CD4-positive, alpha-beta T cell treated with Interleukin-15 for 1 hour (primary cell): ENCODE measurements at places on chromosomes 3 and 15.
A peak's percentile ranks its signal among the peaks of the same experiment; 100 is the strongest.

GRCh38 chr3:177245250-177245649 is 48.0 kb upstream of the TBL1XR1 start:
- DNase-seq = no peak

- DNase-seq = no peak
Measured at GRCh38 chr3:133955892-133956291, 60.2 kb upstream of the RAB6B start.

DNA sequence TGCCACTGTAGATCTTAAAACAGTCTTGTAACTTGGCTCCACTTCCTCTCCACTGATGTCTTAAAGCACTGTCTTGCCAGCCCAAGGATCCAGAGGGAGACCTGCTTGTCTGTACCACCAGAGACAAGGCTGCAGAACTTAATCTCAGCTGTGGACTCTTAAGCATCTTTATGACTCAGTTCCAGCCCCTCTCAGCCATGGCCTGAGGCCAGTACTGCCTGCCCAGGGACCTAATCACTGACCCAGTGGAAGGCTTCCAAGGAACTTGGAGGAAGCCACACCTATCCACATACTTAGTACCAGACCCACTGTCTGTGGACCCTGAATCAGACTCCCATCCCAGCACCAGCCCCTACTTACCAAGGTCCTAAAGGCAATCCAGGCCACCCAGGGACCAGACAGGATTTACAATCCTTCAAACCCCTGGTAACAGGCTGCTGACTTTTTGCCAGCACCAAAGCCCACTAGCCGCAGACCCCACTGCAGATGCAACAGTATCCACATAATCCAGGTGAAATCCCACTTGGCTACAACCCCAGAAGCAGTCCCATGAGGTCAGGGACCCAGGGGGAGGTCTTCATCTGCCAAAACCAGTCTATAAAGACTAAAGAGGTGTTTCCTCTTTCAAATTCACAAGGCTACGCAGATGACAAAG is 41.9 kb upstream of the PRR20G start:
- DNase-seq = no peak

DNA sequence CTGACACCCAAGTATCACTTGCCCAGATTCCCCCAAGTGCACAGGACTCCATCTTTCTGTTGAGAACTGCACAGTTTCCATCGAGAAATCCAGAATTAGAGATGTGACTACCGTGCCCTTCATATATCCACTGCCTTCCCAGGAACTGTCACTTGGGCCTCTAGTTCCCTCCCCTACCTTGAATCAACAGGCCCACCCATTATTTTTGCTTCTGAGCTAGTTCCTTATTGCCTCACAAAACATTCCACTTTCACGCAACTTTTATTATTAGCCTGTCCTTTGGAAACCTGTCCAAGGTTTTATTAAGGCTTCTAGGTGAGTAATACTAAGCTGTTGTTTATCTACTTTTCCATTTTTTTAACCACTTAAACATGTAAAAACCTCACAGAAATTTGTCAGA is 17.1 kb upstream of the SLC30A4 start:
- DNase-seq = no peak

DNA sequence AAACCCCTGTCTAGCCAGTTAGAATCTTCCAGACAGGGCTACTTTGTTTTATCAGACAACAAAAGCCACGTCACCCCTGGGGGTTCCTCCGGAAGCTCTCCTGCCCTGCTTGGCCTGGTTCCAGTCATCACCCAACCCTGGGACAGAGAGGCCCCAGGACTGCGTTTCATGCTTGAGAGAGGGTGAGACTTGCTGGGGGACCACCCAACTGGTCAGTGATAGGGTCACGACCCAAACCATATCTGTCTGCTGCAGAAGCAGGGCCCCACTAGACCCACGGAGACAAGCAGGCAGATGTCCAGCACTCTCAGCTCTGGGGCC is 1.2 kb downstream of the NT5DC2 start:
- DNase-seq = peak; percentile 47

GRCh38 chr15:97463696-97464095 is 496.8 kb upstream of the ARRDC4 start:
- DNase-seq = no peak

DNA sequence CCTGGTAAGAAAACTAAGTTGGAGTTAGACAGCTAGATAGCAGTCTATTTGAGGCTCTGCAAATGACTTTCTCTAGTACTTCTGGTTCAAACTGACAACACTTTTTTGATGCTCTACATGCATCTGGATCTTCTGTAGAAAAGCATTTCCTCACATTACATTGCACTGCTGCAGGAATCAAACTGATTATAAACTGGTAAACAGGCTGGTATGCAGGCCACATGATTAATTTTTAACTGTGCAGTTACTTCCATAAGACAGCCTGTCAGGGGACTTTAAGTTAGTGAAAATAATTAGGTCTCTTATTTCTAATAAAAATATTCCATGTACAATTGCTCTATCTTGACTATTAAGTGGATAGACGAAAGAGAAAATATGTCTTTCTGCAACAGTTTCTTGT is 550.0 kb upstream of the ALCAM start:
- no peak for DNase-seq

- DNase-seq = no peak
Measured at GRCh38 chr15:100348578-100348977, 6.8 kb upstream of the ADAMTS17 start.

GRCh38 chr15:38260077-38260476 is 7.4 kb downstream of the SPRED1 start:
- no peak for DNase-seq

GRCh38 chr3:38579551-38580449 is 69.7 kb downstream of the SCN5A start:
- DNase-seq = no peak

DNA sequence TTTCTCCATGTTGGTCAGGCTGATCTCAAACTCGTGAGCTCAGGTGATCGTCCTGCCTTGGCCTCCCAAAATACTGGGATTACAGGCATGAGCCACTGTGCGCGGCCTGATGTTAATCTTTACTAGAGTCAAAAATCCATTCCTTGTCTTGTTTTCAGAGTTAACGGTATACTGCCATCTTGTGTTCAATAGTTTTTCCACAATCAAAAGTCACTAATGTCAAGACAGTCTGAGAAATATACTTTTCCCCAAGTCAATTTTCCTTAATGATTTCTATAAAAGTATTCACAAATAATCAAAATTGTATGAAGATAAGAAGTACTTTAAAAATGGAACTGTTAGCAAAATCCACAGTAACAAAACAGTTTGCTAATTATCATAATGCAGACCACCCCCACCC is 8.5 kb downstream of the CRBN start:
- DNase-seq = no peak

- no peak for DNase-seq
Measured at GRCh38 chr15:27336676-27337075, 365.7 kb downstream of the GABRG3 start.

- DNase-seq = no peak
Measured at GRCh38 chr3:72582211-72582878, 265.9 kb downstream of the SHQ1 start.

DNA sequence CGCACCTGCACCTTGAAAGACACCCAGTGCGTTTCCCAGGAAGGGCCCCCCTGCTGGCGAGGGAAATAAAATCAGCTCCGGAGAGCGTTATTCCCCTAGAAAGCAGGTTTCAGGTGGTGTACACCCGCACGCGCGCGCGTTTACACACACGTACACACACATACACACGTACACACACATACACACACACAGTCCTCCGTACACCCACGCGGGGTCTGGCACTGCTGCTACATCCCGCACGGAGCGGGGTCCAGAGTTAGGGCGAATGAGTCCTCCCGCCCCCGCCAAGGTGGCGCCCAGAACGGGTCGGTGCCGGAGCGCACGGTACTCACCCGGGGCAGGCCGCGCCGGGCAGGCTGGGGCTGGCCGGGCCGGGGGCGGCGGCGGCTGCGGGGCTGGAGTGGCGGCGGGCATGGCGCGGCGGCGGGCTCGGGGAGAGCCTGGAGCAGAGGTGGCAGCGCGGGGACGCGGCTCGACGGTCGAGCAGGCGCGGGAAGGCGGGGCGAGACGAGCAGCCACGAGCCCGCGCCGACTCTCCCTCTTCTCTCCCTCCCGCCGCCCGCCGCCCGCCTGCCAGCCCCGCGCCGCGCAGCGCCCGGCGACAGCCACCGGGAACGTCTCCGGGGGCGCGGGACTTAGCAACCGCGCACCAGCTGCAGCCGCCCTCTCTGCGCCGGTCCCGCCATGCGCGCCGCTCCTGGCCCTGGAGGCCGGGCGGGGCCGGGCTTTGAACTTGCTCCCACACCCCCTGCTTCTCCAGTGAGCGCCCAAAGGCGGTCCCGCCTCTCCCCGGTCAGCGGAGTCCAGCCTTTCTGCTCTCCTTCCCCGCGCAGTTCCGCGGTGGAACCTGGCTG is at the start of gene DCLK3:
Gene DCLK3, minus strand, starts transcription at position 704 of the 854 bp plus-strand sequence. Its CDS starts 290 bp downstream, at position 414.
- no peak for DNase-seq

DNA sequence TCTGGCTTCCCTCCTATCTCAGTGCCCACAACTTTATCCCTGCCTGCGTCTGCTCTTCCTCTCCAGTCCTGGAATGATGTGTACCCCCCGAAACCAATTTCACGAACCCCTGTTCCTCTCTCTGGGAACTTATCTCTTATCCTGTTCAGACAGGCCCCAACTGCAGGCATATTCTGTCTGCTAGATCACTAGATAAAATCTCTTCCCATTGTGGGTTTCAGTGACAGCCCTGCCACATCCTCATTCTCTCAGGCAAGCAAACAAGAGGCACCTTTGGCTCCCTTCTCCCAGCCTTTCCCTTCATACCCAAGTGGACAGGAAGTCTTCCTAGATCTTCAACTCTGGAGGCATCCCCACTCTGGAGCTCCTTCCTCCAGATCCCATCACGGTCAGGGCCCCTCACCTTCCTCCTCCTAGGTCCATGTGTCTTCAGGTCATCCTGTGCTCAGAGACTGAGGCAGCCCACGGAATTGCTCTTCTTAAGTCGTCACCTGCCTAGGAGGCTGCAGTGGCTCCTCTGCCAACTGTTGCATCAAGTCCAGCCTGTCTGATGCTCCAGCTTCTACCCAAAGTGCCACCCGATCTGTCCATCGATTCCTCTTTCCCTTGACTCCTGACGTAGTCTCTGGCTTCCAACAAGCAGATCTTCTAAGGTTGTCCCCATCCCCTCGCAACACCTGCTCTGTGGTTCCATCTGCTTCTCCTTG is 190.8 kb downstream of the SLCO3A1 start:
- DNase-seq = no peak

GRCh38 chr3:23926736-23927135 is 9.8 kb downstream of the RPL15 start:
- DNase-seq = no peak

GRCh38 chr3:197718891-197719290 is 17.8 kb downstream of the RUBCN start:
- DNase-seq = no peak

DNA sequence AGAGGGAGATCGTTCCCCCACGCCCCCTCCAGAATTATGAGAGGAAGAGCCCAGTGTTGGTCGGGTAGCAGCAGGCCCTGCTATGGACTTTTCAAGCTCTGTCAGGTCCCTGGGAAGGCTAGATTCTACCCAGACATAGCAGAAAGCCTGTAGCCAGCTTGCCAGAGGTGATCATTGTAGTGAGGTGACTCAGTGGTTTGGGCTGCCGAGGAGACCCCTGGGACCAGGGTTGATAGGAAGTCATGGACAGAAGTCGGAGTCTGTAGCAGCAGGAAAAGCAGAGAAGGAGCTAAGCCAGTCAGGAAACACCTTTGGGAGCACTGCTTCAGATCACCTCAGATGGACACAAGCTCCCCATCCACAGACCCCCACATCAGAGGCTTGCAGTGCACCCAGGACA is 67.7 kb downstream of the CCNL1 start:
- no peak for DNase-seq

- no peak for DNase-seq
Measured at GRCh38 chr3:113638910-113639309, 57.5 kb downstream of the USF3 start.

DNA sequence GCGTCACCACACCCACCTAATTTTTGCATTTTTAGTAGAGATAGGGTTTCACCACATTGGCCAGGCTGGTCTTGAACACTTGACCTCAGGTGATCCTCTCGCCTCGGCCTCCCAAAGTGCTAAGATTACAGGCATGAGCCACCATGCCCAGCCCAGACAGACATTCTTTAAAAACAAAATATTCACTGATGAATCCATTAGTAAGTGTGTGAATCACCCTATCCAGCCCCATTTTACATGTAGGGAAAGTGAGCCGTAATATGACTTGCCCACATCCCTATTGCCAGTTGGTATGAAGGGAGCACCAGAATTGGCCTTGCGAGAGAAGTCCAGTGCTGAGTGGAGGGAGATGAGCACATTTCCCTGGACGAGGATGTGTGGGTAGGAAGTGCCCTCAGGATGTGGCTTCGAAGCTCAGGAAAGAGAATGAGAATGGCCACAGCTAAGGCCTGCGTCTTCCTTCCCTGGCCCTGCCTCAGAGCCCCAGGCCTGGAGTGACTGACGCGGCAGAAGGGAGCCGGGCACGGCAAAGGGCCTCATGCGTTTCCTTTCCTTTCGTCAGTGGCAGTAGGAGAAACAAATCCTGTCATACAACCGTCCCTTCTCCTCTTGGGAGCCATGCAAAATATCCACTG is 28.3 kb upstream of the ETV5 start:
- no peak for DNase-seq

DNA sequence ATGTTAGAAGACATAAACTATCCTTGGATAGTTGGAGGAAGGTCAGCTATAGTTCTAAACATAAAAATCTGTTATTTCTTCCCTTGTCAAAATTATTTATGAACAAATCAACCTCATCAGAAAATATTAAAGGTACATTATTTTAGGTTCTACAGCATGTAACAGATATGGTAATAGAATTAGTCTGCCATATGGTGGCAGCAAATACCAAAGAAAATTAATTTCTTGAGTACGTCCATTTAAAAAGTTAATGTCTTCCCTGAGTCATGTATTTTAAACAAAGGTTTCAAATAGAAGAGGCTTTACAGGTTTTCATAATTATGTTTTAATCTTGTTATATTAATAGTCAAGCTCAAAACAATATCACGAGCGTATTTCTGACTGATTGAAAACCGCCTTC is 17.9 kb upstream of the ANKRD28 start:
- no peak for DNase-seq

GRCh38 chr3:63042833-63043232 is 167.6 kb upstream of the CADPS start:
- DNase-seq = no peak

DNA sequence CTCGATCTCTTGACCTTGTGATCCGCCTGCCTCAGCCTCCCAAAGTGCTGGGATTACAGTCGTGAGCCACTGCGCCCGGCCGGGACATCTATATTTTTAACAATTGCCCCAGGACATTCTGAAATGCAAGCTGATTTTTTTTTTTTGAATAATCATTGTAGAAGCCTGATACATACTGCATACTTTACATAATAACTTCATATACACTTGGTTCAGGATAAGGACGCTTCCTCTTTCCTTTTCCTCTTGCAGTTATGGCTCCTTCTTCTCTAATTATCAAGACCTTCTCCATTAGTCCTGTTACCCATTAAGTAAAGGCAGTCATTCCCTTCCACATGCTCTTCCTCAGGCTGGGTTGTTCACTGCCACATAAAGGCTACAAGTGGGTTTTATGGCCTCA is 58.3 kb downstream of the SLCO3A1 start:
- DNase-seq = no peak

- no peak for DNase-seq
Measured at GRCh38 chr3:108175352-108175751, 46.9 kb downstream of the IFT57 start.
